Dorsolateral prefrontal cortex (tissue), 122 donors: ENCODE measurements at places on chromosomes 2 and 18.

- no peak for DNase-seq
Measured at GRCh38 chr2:85413592-85414420, 3.6 kb upstream of the CAPG start.

GRCh38 chr2:24058564-24059271 lies 9.2 kb downstream of the FKBP1B start:
- no peak for DNase-seq

GRCh38 chr2:148342086-148342485 lies 302.5 kb upstream of the EPC2 start:
- no peak for DNase-seq

- no peak for DNase-seq
Measured at GRCh38 chr2:27073782-27074181, 2.3 kb upstream of the OST4 start.

- DNase-seq, result no peak
Measured at GRCh38 chr2:152694161-152694661, 23.1 kb downstream of the PRPF40A start.

DNA sequence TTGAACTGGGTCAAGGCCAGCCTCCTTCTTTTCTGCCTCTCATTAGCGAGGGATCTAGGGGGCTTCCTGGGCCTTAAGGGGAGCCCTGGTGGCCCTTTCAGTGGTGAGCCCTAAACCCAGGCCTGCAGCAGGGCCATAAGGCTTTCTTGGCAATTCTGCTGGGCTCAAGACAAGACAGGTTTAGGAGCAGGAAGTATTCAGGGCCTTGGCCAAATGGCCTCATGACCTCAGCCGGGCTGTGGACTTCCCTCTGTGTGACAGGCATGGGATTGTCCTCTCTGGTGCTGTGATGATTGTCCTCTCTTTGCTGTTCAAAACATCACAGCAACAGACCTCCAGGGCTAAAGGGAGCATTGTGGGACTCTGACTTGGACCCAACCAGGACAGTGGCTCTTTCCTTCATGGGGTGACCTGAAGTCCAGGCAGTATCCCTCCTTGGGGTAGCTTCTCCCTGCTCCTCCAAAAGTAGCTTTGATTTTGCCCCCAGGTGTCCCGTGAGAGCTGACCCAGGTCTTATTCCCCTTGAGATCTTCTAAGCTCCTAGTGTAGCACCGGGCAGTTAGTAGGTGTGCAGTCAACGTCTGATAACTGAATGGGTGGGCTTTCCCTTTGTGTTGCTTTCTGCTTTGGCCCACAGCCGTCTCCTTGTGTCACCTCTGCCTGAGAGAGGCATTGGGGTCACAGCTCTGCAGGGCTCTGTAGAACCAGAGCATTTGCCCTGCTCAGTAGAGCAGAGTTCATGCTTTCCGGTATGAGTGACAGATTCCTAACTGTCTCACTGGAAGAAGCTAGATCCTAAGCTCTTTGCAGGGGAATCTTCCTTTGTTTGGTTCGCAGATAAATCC lies 14.7 kb downstream of the FOSL2 start:
- DNase-seq, result no peak

GRCh38 chr2:10655499-10656225 lies 34.1 kb downstream of the NOL10 start:
- no peak for DNase-seq

- DNase-seq, result no peak
Measured at GRCh38 chr18:58144671-58145285, 100.8 kb downstream of the NEDD4L start.

DNA sequence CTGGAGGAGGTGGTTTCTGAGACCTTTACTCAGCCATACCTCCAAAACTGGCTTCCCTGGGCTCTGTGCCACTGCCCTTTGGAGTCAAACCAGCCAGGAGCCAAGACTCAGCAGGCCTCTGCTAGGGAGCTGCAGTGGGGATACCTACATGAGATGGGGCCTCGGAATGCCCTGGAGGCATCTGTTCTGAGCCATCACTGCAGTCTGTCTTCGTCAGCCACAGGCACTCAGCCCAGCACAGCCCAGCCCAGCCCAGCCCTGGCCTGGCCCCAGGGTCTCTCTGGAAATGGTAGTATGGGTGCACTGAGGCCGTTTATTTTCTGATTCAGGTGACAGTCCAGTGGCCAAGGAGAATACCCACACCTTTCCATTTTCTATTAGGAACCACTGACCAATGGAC lies 209.8 kb downstream of the CELF4 start:
- DNase-seq, result no peak

- no peak for DNase-seq
Measured at GRCh38 chr2:21155365-21156136, 31.8 kb downstream of the TDRD15 start.

- DNase-seq, result no peak
Measured at GRCh38 chr2:231693956-231694355, 14.4 kb upstream of the PTMA start.

GRCh38 chr2:217901835-217902378 lies 100.9 kb downstream of the TNS1 start:
- DNase-seq, result no peak

- DNase-seq, result no peak
Measured at GRCh38 chr18:62157843-62158242, 29.0 kb downstream of the PIGN start.

DNA sequence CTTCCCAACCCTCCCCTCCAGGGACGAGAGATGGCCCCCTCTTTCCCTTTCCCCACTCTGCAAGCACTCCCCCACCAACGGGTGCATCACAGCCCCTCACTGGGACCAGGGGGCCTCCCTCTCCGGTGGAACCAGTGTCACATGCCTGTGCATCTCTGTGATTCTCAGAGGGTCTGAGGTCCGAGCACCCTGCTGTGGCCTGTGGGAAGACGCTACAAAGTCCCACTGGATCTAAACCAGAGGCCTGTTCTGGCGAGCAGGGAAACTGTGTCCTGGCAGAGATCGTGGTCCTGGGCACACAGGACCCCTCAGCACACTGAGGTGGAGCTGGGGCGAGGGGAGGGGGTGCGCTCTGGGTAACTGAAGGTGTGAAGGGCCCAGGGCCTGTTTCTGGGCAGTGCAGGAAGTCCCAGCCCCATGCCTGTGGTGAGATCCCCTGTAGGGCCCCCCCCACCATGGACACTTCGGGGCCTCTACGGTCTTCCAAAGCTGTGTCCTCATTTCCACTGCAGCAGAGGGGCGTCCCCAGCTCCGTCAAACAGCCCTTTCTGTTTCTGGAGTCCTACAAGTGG lies 8.0 kb downstream of the SNORC start:
- DNase-seq, result peak; percentile 40

GRCh38 chr2:12243381-12243780 lies 473.4 kb upstream of the TRIB2 start:
- DNase-seq, result no peak

- DNase-seq, result no peak
Measured at GRCh38 chr2:82391386-82391785, 2067.7 kb downstream of the SUCLG1 start.

DNA sequence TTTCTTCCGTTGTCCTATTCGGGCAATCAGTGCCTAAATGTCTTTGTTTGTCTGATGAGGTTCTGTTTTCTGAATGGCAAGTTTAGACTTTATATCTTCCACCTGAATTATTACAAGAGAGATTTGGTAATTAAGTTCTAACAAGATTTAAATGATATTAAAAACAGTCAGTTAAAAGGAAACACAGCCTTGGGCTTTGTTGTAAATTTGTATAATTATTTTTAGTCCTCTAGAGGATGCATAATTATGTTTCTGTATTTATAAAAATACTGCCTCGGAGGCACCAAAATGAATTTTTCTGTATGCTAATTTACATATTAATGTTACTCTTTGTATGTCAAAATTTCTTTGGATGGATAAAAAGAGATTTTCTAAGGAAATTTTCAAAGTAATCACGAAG lies 136.7 kb downstream of the CDCA7 start:
- DNase-seq, result no peak

DNA sequence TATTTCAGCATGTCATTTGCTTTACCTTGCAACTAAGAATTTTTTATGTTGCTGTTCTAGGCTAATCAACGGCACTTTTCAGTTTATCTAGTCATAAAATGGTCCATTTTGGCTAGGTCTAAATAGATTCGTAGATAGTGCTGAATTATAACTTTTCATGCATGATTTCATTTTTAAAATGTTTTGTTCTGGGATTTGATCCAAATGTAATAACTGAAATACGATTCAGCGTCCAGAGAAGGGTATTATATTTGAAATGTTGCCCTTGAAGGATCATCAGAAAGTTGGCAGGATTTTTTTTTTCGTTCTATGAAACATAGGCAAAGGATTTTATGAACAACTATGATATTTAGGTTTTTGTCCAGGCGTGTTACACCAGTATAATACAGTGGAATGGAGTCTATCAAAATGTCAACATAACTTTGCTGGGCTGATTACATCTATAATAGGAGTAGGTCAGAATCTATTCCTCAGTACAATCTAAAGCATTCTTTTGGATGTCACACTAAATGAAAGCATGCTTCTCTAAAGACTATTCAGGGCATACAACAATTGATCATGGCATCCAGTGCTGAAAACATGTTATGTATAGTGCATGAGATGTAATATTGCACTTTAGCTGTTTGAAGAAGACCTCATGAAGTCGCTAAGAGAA lies 24.8 kb downstream of the TTC27 start:
- DNase-seq, result no peak

DNA sequence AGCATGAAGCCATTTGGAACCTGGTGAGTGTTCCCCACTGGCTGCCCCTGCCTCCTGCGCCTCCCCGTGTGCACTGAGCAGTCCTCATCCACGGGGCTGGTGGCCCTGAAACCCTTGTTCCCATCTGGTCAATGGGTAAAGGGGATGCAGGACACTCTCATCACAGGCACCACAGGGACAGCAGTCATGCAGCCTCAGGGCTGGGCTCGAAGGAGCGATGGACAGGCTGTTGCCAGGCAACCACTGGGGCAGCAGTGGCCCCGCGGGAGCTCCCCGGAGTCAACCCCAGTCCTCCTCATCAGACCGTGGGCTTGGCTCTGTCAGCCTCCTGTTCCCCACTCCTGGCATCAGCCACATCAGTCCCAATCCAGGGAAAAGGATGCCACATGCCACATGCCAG lies 509.5 kb downstream of the EIPR1 start:
- no peak for DNase-seq
